ENCODE measurements at places on chromosomes 11 and 22. TPM values are rescaled to one million over a fixed set of nuclear protein-coding genes. Genes with fewer than 3 reads are reported as not detected.

DNA sequence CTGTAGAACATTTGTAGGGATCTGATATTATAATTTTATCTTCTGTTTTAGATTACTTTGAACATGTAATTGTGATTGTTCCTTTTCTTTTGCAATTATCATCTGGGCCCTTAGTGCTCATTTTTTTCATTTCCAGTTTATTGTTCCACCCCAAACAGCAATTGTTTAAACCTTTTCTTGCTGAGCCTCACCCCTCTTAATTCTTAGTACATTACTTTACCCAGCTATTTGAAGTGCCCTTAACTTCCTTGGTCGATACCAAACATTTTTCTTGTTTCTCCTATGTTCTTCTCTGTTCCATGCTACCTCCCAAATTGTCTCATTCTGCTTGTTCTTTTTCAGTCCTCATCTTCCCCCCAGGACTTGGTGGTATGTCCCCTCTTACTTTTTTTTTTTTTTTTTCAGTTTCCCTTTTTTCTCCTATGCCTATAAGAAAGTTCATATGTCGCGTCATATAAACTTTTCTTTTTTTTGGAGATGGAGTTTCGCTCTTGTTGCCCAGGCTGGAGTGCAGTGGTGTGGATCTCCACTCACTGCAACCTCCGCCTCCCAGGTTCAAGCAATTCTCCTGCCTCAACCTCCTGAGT lies 3.5 kb downstream of the CUL5 start:
- no peak for DNase-seq
- no peaks in the 10 kb centered on the region for H3K4me1 ChIP-seq
- no peaks in the 10 kb centered on the region for H3K36me3 ChIP-seq
- no peak overlapping the region for H3K27ac ChIP-seq

WNT11 gene
- 13.0 TPM for total RNA-seq

DNA sequence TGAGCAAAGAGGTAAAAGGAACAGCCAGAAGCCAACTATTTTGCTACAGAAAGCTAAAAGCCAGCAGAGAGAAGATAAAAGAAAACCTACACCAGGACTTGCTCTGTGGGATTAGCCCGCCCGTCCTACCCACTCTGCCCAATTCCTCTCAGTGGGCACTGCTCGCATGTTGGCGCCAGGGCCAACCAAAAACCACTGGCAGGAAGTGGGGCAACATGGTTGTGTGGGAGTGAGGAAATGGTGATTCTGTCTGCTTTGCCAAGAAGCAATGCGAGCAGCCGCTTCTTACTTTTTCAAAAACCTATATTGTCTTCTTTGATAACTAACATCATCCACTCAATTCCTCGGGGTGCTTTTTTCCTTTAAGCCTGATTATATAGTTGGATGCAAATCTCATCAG lies 14.2 kb upstream of the APOA1 start:
- DNase-seq, result no peak
- H3K4me1 ChIP-seq, result peaks cover 23% of the 10 kb centered on the region
- H3K36me3 ChIP-seq, result no peaks in the 10 kb centered on the region
- no peaks in the 10 kb centered on the region for H3K27me3 ChIP-seq

- H3K36me3 ChIP-seq, result no peaks in the 10 kb centered on the region
- H3K27ac ChIP-seq, result no peak overlapping the region
- no peaks in the 10 kb centered on the region for H3K27me3 ChIP-seq
- no peaks in the 10 kb centered on the region for H3K4me1 ChIP-seq
- no peak overlapping the region for H3K4me3 ChIP-seq
Measured at GRCh38 chr11:11798586-11799438, 43.0 kb upstream of the USP47 start.

GRCh38 chr22:25941365-25941960 lies 199.5 kb downstream of the MYO18B start:
- H3K4me1 ChIP-seq, result no peaks in the 10 kb centered on the region
- no peaks in the 10 kb centered on the region for H3K27me3 ChIP-seq
- no peak overlapping the region for H3K27ac ChIP-seq
- DNase-seq, result no peak

DNA sequence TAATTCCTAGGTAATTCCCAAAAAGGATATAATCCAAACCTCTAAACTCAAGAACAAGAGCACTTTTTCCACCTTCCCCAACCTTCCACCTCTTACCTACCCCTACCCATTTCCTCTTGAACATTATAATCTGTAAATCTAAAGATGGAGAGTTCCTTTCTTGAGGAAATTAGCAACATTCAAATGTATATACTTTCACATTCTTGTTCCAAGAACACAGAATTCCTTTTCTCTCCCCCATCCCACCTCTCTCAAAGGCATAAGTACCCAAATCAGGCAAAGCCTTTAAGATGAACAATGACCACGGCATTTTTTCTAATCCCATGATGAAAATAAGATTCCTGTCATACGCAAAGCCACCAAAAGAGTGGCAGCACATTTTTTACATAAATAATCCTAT lies 18.3 kb downstream of the RRAS2 start:
- no peaks in the 10 kb centered on the region for H3K27me3 ChIP-seq
- DNase-seq, result no peak
- no peak overlapping the region for H3K27ac ChIP-seq

DNA sequence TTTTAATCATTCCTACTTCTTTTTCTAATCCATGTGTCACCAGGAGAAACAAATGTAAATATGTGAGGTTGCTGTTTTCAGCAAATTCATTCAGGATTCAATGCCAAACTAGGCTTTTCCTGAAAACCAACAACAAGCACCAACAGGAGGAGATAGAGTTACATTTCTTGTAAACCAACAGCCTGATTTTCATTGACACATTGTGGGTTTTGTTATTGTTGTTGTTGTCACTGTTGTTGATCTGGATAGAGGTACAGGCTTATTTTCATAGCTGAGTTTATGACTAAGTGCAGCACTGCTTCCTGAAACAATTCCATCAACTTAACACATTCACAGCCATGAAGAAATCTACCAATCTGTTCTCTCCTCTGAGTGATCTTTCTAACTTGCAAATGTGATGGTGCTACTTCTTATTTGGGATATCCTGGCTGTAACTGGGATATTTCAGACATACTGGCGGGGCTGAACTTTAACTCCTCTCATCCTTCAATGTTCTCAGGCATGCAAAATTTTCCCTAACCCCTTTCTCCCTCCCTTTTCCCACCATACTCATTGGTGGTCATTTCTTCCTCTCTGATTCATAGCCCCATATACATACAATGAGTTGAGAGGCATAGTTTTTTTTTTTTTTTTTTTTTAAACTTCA lies 65.5 kb downstream of the ME3 start:
- no peaks in the 10 kb centered on the region for H3K36me3 ChIP-seq
- no peak for DNase-seq
- no peaks in the 10 kb centered on the region for H3K4me1 ChIP-seq
- no peaks in the 10 kb centered on the region for H3K27me3 ChIP-seq

IGLL1 gene
- not detected for total RNA-seq

SCARF2 gene
- 1.9 TPM for total RNA-seq

DNA sequence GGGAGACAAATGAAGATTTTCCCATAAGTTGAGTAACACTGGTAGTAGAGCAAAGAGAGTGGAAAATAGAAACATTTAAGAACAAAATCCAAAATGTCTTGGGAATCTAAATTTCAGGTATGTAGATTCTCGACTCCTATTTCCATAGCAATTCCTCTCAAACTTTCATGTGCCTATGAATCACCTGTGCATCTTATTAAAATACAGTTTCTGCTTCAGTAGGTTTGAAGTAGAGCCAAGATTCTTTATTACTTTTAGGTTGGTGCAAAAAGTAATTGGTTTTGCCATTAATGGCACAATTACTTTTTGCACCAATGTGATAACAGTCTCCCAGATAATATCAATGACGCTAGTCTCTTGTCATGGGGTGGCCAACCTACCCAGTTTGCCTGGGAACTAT lies 115.3 kb upstream of the SLC5A12 start:
- no peak for DNase-seq
- no peaks in the 10 kb centered on the region for H3K36me3 ChIP-seq
- no peaks in the 10 kb centered on the region for H3K27me3 ChIP-seq

DNA sequence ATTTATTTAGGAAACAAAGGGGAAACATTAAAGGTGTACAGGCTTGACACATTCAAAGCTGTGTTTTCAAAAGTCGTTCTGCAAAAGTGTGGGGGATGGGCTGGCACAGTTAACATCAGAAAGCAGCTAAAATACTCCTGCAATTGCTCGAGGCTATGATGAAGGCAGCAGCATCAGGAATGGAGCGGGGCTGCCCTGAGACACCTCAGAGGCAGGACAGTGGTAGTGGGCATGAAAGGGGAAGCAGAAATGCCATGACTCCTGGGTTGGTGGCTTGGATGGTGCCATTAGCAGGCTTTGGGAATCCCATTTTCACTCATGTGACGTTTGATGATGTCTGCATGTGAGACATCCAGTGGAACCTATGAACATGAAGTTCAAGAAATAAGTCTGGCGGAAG lies 646 bp downstream of the NCAPD3 start:
- H3K4me3 ChIP-seq, result peak overlapping the region; percentile 81
- H3K36me3 ChIP-seq, result no peaks in the 10 kb centered on the region

- H3K36me3 ChIP-seq, result no peaks in the 10 kb centered on the region
- no peaks in the 10 kb centered on the region for H3K27me3 ChIP-seq
- no peak overlapping the region for H3K4me3 ChIP-seq
- no peak for DNase-seq
- H3K27ac ChIP-seq, result no peak overlapping the region
Measured at GRCh38 chr11:66231561-66231960, 36.9 kb upstream of the RAB1B start.

GRCh38 chr22:28773461-28773867 lies 969 bp downstream of the CCDC117 start:
- no peaks in the 10 kb centered on the region for H3K4me1 ChIP-seq
- H3K36me3 ChIP-seq, result peaks cover 6% of the 10 kb centered on the region
- peak overlapping the region; percentile 74 for H3K4me3 ChIP-seq
- no peaks in the 10 kb centered on the region for H3K27me3 ChIP-seq
- DNase-seq, result no peak

GRCh38 chr11:108224911-108225786 lies 2.3 kb downstream of the ATM start:
- no peak overlapping the region for H3K4me3 ChIP-seq
- H3K27ac ChIP-seq, result peak overlapping the region; percentile 91
- H3K4me1 ChIP-seq, result no peaks in the 10 kb centered on the region
- H3K36me3 ChIP-seq, result no peaks in the 10 kb centered on the region
- DNase-seq, result no peak

- peaks cover 3% of the 10 kb centered on the region for H3K36me3 ChIP-seq
- DNase-seq, result no peak
- no peaks in the 10 kb centered on the region for H3K27me3 ChIP-seq
Measured at GRCh38 chr11:45852712-45853101, 5.4 kb downstream of the CRY2 start.

CABP2 gene
- not detected for total RNA-seq

GRCh38 chr22:31295831-31296657 lies 3.8 kb upstream of the PIK3IP1 start:
- H3K27ac ChIP-seq, result peak overlapping the region; percentile 28
- no peaks in the 10 kb centered on the region for H3K27me3 ChIP-seq
- H3K4me1 ChIP-seq, result no peaks in the 10 kb centered on the region
- H3K36me3 ChIP-seq, result no peaks in the 10 kb centered on the region

- no peaks in the 10 kb centered on the region for H3K27me3 ChIP-seq
- H3K36me3 ChIP-seq, result no peaks in the 10 kb centered on the region
- H3K27ac ChIP-seq, result no peak overlapping the region
- no peak for DNase-seq
- no peaks in the 10 kb centered on the region for H3K4me1 ChIP-seq
Measured at GRCh38 chr22:50684986-50685385, 12.4 kb downstream of the SHANK3 start.

TRIM34 gene
- 3.3 TPM for total RNA-seq

DNA sequence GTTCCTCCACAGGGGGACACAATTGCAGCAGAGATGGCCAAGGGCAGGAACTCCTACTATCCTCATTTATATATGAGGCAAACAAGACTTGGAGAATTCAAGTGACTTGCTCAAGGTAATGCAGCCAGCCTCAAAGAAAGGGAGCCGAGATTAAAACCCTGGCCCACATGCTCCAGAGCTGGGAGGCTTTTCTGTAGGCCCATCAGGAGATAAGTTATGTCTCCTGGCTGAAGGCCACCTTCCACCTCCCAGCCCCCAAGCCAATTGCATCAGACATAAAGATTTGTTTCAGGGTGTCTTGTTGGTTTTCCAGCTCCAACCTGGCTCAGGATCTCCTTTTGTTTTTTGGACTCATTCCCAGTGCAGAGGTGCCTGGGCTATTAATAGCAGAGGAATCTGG lies 59.5 kb downstream of the SMIM38 start:
- H3K27ac ChIP-seq, result no peak overlapping the region
- H3K4me1 ChIP-seq, result no peaks in the 10 kb centered on the region
- no peaks in the 10 kb centered on the region for H3K36me3 ChIP-seq
- DNase-seq, result peak; percentile 10
- no peaks in the 10 kb centered on the region for H3K27me3 ChIP-seq

- no peak for DNase-seq
- H3K4me1 ChIP-seq, result no peaks in the 10 kb centered on the region
- H3K27me3 ChIP-seq, result no peaks in the 10 kb centered on the region
- H3K4me3 ChIP-seq, result no peak overlapping the region
Measured at GRCh38 chr11:126834149-126834548, 166.4 kb downstream of the KIRREL3 start.

- H3K4me1 ChIP-seq, result no peaks in the 10 kb centered on the region
- no peak for DNase-seq
- no peak overlapping the region for H3K4me3 ChIP-seq
- peaks cover 25% of the 10 kb centered on the region for H3K36me3 ChIP-seq
Measured at GRCh38 chr22:42842658-42843370, 14.3 kb downstream of the ARFGAP3 start.

DNA sequence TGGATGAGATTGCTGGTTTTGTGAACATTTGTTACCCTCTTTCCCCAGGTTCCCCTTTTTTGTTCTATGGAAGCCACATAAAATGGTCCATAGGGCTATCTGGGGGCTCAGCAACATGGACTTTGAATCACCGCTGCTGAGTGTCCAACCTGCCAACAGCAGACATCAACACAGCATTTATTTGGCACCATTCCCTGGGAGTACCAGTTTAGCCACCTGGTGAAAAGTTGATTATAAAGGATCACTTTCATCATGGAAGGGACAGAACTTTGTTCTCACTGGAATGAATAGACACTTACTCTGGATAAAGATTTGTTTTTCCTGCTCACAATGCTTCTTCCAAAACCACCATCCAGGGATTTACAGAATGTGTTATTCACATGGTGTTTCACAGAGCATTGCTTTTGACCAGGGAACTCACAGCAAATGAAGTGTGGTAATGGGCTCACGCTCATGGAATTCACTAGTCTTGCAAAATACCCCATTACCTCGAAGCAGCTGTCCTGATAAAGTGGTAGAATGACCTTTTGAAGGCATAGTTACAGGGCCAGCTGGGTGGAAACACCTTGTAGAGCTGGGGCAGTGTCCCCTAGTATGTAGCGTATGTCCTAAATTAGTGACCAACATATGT lies 43.9 kb downstream of the ADM start:
- no peak overlapping the region for H3K27ac ChIP-seq
- DNase-seq, result no peak
- no peaks in the 10 kb centered on the region for H3K27me3 ChIP-seq
- H3K4me1 ChIP-seq, result peaks cover 15% of the 10 kb centered on the region

C11orf71 gene
- 10.2 TPM for total RNA-seq

GRCh38 chr11:102989379-102990047 lies 34.0 kb upstream of the MMP13 start:
- H3K4me1 ChIP-seq, result no peaks in the 10 kb centered on the region
- H3K4me3 ChIP-seq, result no peak overlapping the region
- no peaks in the 10 kb centered on the region for H3K27me3 ChIP-seq
- H3K27ac ChIP-seq, result no peak overlapping the region
- no peaks in the 10 kb centered on the region for H3K36me3 ChIP-seq

DBX1 gene
- total RNA-seq, result not detected

- no peak overlapping the region for H3K4me3 ChIP-seq
- DNase-seq, result peak; percentile 38
- H3K27ac ChIP-seq, result no peak overlapping the region
Measured at GRCh38 chr11:1117992-1118391, 39.8 kb upstream of the MUC5AC start.
